ENCODE measurements at places on chromosomes 6 and 20.

- no peak for DNase-seq
These were observed 54.4 kb upstream of the PBOV1 start for GRCh38 chr6:138272533-138273315.

- no peak for DNase-seq
These were observed 4.2 kb downstream of the CLIC5 start for GRCh38 chr6:46011188-46012085.

DNA sequence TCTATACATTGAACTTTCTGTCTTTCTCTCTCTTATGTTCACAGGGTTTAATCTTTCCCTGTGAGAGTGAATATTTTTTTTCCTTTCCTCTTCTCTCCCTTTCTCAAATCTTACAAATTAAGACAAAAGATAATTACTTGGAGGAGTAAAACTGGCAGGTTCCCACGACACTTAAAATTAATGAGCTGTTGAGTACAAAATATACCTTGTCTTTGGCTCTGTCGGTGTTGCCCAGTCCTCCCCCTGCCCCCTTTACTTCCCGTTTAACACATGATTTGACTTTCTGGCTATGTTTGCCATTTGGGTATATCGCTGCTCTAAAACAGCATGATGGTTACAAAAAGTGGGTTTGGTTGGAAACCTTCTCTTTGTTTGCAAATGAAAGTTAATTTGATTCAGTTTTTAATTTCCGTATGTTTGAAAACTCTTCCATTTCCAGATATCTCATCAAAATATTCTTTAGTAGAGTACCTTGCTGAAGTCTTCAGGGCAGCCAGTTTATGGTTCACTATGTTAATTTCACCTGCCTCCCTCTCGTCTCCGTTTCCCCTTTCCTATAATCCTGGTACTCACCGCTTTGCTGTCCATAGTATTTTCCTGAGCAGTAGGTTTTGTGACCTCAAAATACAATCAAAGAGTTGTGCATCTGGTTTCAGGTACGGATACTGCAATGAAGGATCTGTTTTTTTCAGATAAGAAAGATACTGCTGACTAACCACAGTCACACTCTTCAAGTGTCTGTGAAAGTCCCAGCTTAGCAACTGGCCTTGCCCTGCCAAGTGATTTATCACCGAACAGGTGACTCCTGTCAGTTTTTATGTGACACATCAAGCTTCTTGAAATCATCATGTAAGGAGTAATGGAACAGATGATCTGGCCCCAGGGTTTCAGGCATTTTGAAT is 181.2 kb downstream of the DTNBP1 start:
- no peak for DNase-seq

DNA sequence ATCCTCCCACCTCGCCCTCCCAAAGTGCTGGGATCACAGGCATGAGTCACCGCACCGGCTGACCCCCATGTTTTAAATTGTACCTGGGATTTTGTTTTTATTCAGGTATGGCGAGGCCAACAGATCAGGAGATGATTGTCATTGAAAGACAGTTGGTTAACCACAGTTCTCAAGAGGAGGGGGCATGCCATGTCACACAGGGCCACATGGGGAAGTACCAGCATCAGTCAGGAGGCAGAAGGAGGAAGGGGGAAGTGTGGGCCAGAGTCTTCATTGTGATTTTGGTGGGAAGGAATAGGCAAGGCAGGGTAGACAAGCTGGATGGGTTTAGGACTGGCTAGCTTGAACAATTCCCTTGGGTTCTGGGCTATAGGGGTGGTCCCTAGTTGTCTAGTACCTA is 9.9 kb upstream of the MMP9 start:
- DNase-seq = peak; percentile 66

DNA sequence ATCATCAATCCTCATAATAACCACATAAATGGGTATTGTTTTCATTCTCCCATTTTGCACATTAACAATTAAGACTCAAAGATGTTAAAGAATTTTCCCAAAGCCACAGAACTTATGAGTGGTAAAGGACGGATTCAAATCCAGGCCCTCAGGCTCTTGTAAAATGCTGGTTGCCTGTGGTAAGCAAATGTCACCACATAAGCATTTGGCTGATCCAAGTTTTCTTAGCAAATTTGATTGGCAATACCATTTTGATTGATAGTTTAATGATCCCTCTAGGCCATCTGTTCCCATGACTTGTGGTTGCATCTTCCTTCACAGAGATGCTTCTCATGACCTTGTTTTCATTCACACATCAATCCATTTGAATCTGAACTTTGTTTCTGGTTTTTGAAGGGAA is 252.0 kb upstream of the RIN2 start:
- no peak for DNase-seq

- DNase-seq = no peak
These were observed 158.7 kb downstream of the SYNE1 start for GRCh38 chr6:152478377-152479010.
